ENCODE measurements at places on chromosomes 7 and 10.
A peak's percentile ranks its signal among the peaks of the same experiment; 100 is the strongest.

GRCh38 chr7:85125176-85125575, 61.7 kb downstream of the SEMA3D start:
- no peak for DNase-seq

GRCh38 chr7:139893999-139894398, 64.9 kb downstream of the TBXAS1 start:
- no peak for DNase-seq

GRCh38 chr10:17644485-17644943, 563 bp downstream of the STAM start:
- DNase-seq = peak; percentile 23

DNA sequence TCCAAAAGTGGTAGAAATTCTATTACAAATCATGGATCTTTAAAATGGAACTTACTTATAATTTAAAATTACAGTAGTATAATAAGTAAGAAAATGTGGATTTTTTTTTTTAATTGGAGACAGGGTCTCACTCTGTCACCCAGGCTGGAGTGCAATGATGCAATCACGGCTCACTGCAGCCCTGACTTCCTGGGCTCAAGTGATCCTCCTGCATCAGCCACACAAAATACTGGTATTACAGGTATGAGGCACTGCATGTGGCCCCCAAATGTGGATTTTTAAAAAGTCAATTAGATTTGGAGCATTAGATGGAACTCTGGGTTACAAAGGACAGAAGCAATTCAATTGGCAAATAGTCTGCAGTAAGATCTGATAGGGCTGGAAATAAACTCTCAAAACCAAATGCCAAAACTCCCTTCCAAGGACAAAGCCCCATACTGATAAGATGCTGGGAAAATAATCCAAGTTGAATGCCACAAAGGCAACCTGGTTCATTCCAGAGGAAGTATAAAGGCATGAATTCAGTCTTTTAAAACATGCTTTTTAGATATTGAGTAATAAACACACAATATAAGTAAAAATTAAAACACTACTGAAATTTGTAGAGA, 294.2 kb downstream of the ZNF248 start:
- no peak for DNase-seq

GRCh38 chr10:30114881-30115625, 55.7 kb upstream of the JCAD start:
- no peak for DNase-seq

DNA sequence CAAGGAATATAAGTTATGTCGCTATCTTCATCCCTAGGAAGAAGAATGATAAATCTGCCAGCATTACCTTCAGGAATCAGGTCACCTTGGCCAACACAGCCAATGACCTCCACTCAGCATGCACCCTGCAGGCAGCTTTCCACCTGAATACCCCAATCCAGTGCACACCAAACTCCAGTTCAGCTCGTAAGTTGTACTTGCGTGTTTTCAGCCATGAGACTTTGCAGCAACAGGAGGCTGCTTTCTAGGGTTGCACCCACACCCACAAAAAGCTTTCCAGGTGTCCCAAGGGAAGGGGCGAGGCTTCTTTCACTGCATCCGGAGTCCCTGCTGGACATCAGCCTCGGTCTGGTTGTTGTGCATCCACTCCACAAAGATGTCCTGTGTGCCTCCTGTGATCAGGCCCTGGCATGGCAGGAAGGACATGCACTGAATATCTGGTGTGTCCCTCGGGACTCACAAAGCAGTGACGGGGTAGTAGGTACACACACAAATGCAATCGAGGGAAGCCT, 282.9 kb downstream of the GRID1 start:
- DNase-seq = no peak

DNA sequence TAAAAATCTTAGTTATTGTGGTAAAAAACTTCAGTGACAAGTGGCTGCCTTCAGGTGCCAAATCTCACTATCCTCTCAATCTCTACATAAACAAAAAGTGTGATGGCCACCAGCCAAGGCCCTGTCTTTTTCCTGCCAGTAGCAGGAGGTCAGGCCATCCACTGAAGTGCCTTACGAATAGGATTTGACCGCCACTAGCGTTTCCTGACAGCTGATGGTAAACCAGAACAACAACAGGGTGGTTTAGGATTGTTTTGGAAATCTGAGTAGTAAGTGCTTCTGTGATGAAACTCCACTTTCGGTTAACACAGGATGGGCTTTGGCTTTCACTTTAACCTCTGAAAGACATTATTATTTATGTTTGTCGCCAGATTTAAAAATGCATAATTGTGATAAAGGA, 55.7 kb upstream of the OGDHL start:
- DNase-seq = no peak

GRCh38 chr10:74691164-74691563, 135.2 kb upstream of the KAT6B start:
- DNase-seq = no peak

GRCh38 chr7:116293139-116293538, 82.8 kb downstream of the TES start:
- no peak for DNase-seq

DNA sequence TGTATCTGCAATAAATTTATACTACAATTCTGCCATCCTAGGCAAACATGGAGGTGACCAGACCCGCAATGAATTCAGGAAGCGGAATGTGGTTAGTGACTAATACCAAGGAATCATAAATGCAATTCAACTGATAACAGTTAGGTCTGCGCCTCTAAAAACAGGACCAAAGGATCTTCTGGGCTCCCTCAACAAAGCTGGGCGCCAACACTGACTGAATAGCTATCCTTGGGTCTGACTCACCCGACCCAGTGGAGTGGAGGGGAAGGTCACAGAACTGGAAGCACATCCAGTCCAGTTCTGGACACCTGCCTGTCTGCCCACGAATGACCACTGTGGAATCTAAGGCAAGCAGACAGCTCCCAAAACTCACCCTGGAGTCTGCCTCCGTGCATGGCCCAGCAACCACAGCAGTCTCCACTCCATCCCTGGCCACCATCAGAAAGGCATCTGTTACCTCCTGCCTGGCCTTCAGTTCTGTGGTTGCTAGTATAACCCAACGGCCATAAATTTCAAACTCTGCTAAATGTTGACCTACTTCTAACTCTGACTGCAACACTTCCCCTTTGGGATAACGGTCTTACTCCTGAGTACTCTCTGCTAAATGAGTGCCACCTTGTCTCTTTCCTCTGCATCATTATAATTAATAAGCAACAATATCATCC, 43.0 kb upstream of the DLX6 start:
- peak; percentile 86 for DNase-seq

DNA sequence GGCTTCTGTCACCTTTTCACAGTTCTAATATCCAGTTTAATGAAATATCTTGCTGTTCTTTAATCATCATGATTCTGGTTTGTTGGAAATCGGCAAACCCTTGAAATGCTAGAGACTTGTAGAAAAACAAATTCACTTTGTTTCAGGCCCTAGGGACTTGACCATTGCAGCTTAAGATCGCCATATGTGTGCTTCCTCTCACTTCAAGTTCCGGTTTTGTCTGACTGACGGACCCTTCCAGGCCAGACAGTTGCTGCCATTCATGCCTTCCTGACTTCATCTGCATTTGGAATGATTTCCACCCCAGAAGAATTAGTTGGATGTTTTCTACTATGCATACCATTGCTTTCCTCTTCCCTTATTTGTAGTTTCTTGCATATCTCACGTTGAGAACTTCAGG, 125.6 kb downstream of the CELF2 start:
- DNase-seq = no peak

DNA sequence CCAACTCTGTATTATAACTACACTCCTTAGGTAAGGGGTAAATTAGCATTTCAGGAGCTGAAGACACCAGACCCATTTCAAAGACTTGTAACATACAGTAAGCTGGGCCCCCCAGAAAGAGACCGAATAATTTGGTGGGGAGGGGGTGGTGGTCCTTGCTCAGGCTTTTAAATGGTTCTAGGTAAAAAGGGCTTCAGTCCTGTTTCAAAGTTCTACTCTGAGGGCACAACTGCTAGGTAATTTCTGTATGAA, 73.0 kb downstream of the RTKN2 start:
- no peak for DNase-seq

GRCh38 chr7:95950698-95951097, 178.3 kb downstream of the DYNC1I1 start:
- DNase-seq = no peak

GRCh38 chr7:157274991-157275427, 61.8 kb upstream of the DNAJB6 start:
- no peak for DNase-seq

DNA sequence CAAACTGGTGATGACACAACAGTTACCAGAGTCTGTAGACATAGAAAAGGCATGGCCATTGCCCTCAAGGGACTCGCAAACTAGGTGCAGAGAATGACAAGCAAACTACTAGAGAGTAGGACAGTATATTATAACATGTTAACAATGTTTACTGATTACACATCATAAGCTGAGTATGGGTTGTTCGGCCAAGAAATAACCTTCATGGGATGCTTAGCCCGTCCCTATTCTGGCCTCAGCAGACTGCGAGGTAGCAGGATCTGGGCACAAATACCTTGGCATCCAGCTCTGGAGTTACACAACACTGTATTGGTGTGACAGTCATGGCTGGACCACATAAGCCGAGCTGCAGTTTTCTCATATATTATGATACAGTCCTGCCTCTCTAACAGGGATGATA, 51.4 kb downstream of the ABCB4 start:
- DNase-seq = no peak

DNA sequence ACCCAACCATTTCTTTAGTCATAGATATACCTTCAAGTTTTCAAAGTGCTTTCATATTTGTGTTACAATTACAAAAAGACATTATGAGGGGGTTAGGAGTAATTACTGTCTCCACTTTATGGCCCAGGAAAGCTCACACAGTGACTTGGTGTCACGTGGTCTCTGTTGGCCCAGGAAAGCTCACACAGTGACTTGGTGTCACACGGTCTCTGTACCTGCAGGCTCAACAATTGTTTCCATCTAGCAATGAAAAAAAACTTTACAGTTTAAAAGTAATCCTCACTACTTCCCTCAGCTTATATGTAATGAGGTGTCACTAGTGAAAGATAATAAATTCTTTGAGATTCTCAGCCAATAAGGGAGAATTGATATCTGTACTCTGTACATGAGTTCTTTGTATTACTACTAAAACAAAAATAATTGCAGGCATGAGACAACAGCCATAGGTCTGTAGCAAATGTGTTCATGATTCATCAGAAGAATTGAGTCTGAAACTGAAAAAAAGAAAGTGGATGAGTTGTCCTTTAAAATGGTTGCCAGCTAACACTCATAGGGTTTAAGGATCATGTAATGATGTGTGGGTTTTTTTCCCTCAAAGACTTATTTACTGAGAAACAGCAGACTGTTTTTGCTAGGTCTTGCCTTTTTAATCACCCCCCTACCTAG, 10.9 kb downstream of the OGDH start:
- peak; percentile 43 for DNase-seq

DNA sequence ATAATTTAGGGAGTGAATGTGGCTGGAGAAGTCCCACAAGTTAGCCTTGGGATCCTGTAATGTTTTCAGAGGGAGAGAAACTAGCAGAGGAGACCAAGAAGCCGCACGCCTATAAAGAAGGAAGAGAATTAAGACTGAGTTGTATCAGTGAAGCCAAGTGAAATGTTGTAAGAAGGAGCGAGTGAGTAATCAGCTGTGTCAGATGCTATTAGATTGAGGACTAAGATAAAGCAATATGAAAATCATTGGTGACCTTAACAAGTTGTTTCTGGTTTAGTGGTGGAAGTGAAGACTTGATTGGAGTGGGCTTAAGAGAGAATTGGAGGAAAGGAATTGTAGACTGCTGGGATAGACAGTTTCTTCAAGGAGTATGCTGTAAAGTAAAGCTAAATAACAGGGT, 8.8 kb downstream of the CCSER2 start:
- peak; percentile 10 for DNase-seq

- DNase-seq = no peak
These were observed 60.2 kb downstream of the ZNF277 start for GRCh38 chr7:112266595-112267270.

DNA sequence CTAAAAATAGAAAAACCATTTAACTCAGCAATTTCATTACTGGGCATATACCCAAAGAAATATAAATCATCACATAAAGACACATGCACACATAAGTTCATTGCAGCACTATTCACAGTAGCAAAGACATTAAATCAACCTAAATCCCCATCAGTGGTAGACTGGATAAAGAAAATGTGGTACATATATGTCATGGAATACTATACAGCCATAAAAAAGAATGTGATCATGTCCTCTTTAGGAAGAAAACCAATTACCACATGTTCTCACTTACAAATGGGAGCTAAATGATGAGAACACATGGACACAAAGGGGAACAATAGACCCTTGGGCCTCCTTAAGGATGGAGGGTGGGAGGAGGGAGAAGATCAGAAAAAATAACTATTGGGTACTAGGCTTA, 36.0 kb upstream of the ACBD5 start:
- no peak for DNase-seq

DNA sequence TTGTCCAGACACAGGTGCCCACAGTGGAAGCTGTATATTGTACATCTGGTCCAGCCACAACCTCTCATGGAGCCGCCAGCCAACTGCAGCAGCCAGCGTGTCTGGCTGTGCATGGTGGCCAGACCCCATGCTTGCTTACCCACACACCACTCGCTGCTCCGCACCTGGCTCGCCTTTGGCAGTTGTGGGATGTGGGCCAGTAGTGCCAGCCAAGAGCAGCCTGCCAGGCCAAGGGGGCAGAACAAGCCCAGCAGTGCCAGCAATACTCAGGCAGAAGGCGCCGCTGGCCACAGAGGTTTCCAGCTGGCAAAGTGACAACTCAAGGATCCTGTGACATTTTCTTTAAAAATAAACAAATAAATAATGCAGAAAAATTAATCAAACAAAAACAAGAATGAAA, 11.7 kb upstream of the TMEM243 start:
- DNase-seq = no peak

GRCh38 chr10:124546957-124547646, 85.5 kb downstream of the LHPP start:
- DNase-seq = no peak

Measured in A172 (cell line).